ENCODE measurements at places on chromosomes 2 and 18.
A peak's percentile ranks its signal among the peaks of the same experiment; 100 is the strongest.

- no peak for DNase-seq
Observed at GRCh38 chr2:200408428-200409316, 101.2 kb downstream of the KCTD18 start.

GRCh38 chr2:190407662-190408537 is at the start of gene MFSD6:
TSS of gene MFSD6 (plus strand) at chr2:190408355. CDS start at chr2:190436030, 27,675 bp downstream.
- peak; percentile 61 for DNase-seq

GRCh38 chr2:178480227-178481181 is at the start of gene PLEKHA3:
TSS of gene PLEKHA3 (plus strand) at chr2:178480457. CDS start at chr2:178480870, 413 bp downstream.
- DNase-seq = peak; percentile 93

DNA sequence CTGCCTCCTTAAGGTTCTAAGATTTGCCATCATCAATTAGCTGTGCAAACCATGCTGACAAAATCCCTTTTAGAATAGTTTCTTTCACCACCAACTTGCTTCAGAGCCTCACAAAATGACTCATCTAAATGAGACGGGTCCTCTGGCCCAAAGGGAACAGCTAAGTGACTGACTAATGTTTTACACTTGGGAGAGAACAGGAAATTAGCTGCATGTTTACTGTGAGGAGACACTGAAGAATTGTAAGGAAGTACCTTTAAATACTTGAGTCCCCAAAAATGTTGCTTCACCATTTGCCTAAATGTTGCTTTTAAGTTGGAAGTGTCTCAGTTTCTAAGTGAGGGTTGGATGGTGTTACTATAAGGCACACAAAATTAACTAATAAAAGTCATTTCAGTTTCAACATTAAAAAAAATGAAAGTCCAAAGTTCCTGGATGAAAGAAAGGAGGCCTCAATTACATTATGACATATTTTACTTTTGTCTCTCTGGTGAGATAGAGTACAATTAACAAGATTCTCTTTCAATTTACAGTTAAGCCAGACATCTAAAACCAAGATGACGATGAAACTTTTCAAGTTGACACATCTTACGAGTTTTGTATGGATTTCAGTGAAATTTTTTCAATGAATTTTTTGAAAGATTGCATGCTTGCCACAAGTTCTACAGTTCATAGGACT is 229.1 kb upstream of the FN1 start:
- DNase-seq = no peak

- DNase-seq = no peak
Observed at GRCh38 chr18:66196805-66197204, 407.1 kb downstream of the CDH19 start.

GRCh38 chr2:224410946-224411561 is 9.1 kb upstream of the FAM124B start:
- no peak for DNase-seq

- no peak for DNase-seq
Observed at GRCh38 chr2:32562906-32563305, 64.9 kb upstream of the TTC27 start.

DNA sequence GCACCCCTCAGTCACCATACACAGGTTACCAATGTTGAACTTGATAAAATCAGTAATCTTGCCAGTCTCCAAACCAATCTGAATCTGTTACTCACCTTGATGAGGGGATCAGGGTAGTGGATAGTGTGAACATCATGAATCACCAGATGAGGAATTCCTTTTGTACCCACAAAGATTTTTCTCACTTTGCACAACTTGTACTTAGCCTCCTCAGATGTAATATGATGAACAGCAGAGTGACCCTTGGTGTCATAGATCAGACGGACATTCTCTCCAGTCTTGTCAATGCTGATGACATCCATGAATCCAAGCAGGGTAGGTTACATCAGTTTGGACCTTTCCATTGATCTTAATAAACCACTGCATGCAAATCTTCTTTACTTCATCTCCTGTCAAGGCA is 54.7 kb downstream of the MDH1 start:
- no peak for DNase-seq

GRCh38 chr2:189676471-189676870 is 2.0 kb downstream of the ANKAR start:
- no peak for DNase-seq

GRCh38 chr2:204849892-204850291 is 304.6 kb downstream of the PARD3B start:
- DNase-seq = no peak

- DNase-seq = no peak
Observed at GRCh38 chr2:7704296-7704865, 787.2 kb downstream of the RNF144A start.

GRCh38 chr2:232343821-232344220 is 34.7 kb upstream of the ALPP start:
- no peak for DNase-seq

DNA sequence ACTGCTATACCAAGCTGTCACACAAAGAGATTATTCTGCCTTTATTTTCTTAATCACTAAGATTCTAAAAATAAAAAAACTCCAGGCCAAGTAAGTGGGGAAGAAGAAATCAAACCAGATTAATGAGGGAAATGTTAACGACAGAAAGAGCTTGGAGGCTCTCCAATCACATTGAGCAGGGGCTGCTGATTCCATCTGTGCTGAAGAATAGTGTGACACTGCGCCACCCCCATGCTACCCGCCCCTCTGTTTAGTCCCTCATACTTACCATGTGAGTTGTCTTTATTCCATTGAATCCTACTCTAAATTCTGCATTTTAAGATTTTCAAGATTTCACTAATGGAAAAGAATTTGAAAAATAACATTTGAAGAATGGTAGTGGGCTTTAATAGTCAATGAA is 998.0 kb upstream of the CDH2 start:
- no peak for DNase-seq

- DNase-seq = no peak
Observed at GRCh38 chr18:30177056-30177455, 865.5 kb downstream of the DSC3 start.

- no peak for DNase-seq
Observed at GRCh38 chr2:75474115-75474514, 86.6 kb downstream of the EVA1A start.

DNA sequence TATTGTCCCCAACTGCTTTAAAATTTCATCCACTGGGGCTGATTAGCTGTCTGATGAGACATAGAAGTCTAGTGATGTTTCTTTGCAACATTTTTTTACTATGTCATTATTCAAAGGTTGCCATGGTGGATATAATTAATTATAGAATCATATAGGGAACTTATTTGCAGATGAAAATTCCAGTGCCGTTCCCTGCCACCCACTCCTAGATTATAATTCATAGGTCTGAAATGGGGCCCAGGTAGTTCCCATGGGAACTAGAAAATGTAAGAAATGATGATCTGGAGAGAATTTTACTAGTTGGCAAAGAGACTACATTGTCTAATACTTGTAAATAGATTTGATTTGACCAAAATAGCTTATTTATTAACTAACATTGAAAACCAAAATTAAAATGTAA is 1496.5 kb upstream of the NXPH2 start:
- DNase-seq = no peak

- DNase-seq = no peak
Observed at GRCh38 chr18:61870151-61870550, 22.7 kb downstream of the RNF152 start.

DNA sequence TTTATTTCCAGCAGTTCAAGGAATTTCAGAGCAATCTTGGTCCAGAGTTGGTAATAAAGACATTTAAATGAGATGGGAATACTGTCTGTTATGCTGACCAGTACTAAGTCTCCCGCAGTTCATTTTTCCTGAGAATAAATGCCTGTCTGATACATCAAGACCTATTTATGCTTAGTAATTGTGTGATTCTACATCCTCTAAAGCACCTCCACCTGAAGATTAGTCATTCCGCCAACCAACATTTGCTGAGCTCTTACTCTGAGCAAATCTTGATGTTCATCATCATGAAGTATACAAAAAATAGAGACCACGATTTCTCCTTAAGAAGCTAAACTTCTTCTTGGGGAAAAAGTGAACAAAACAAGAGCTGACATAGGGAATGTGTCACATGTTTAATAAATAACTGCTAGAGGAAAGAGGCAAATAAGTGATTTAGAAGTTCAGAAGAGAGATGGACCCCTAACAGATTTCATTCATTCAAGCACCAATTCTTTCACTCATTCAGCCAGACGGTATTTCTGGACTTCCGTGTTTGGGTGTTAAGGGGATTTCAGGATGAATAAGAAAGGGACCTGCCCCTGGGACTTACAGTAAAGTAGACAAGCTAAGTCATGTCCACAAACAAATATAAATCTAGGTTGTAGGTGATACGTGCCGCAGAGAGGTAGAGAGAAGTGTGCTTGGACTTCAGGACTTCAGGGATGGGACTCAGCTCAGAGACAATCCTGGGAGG is 34.2 kb upstream of the PPP4R1 start:
- DNase-seq = no peak

DNA sequence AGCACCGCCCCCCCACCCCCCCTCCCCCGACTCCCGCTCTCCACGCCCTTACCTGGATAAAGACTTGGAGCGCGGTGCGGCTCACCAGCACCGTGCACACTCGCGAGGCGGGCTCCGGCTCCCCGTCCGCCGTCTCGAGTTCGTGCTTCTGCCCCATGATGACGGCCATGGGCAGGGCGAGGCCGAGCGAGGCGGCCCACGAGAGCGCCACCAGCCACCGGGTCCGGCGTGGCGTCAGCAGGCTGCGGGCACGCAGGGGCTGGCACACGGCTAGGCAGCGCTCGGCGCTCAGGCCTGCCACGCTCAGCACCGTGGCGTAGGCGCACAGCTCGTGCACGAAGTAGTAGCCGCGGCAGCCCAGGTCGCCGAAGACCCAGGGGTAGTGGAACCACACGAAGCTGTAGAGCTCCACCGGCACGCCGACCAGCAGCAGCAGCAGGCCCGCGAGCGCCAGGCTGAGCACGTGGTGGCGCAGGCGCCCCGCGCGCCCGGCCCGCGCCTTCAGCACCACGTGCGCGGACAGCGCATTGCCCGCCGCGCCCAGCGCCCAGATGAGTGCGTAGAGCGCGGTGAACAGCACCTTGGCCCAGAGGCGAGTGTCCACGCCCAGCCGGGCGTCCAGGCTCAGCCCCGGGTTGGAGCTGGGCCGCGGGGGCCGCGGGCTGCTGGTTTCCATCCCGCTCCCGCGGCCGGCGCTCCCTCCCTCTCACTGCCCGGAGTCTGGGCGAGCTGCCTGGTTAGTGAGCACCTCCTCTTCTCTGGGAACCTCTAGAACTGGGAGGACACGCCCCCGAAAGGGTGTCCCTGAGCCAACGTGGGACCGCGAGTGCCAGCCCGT is at the start of gene NTSR2:
Gene NTSR2, minus strand, starts transcription at position 742 of the 838 bp plus-strand sequence. Its CDS starts 66 bp downstream, at position 676.
- DNase-seq = peak; percentile 55

GRCh38 chr2:181992776-181993175 is 7.1 kb downstream of the PPP1R1C start:
- no peak for DNase-seq

GRCh38 chr2:8441371-8441770 is 240.5 kb upstream of the ID2 start:
- no peak for DNase-seq

DNA sequence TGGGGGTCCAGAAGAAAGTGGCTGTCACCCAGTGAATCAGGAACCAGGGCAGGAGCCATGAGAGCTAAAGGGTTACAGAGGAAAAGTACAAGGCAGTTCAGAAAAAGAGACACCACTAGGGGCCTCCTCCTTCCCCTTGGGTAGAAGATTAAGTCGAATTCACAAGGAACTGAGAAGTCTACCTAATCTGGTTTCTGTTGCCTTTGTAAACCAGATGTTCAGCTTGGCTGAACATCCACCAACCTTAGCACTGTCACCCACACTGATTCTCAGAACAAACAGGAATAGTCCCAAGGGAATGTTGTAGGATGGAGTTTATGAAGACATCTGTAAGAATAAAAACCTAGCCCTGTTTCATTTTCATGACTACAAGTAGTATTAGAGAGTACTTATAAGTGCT is 90.4 kb upstream of the NOSTRIN start:
- peak; percentile 29 for DNase-seq

GRCh38 chr18:46278481-46279465 is 174.6 kb downstream of the HAUS1 start:
- no peak for DNase-seq

GRCh38 chr2:223786236-223786635 is 51.1 kb downstream of the AP1S3 start:
- no peak for DNase-seq

DNA sequence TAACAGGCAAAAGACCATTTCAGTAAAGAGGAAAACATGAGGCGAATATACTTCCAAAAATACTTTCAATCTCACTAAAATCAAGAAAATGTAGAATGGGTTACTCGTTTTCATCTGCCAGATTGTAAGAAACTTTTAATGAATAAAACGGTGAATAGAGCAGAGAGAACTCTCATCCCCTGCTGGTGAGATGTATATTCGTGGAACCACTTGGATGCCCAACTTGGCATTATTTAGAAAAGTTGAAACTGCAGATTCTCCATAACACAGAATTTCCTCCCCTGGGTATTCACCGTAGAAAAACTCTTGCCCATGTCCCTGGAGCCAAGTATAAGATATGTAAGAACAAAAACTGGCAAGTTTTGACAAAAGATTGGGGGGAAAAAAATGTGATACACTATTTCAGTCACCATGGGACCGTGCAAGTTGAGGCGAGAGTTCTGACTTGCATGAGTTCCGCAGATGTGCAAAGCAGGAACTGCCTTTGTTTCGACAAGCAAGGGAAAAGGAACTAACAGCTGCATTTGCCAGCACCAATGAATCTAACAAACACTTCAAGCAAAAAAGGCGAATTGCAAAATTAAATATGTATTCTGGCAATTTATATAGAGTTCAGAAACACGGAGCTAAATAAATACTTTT is 14.8 kb downstream of the TIMM21 start:
- DNase-seq = no peak

DNA sequence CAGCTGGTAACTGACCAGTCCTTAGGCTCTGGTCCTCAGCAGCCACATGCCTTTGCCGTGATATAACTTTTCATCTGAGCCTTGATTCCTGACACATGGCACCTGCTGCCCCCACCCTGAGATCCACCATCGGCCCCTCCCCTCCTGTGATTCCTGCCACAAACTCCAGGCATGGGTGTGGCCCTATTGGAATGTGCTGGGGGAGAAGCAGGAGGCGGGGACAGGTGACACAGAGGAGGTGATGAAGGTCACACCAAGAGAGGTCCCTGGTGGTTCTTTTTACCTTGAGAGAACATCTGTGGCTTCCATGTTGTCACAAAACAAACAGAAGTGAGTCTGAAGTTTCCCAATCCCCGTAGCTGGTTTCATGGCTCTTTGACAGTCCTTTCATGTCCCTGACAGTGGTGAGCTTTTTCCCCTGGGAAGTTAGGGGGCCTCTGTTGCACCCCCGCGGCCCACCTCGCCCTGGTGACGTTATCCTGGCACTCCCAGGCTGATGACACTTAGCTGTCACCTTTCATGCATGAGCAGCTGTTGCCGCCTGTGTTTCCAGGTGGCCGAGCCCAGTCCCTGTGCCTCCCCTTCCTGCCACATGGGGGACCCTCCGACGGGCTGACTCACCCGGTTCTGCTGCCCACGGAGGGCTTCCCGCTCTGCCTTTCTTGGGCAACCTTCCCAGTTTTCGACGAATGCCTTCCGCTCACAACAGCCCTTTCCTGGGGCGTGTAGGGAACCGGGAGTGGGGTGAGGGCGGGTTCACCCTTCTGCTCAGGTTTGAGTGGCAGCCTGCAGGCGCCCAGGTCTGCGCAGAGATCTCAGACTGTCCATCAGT is 66.3 kb upstream of the GLI2 start:
- peak; percentile 48 for DNase-seq

DNA sequence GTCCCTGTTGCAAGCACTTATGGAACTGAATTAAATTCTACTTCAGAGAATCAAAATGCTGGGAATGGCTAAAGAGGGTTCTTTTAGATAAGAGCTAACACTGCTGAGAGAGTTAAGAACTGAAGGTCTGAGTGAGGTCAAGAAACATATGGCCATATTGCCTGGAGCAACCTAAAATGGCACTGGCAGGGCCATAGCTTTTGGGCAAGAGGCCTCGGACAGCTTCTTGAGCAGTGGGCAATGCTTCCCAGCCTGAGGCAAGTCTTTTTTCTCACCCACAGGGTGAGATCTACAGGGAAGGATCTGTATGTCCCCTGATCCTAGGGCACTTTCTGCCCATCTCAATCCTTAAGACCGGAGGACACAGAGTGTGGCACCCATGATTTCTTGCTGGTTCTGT is 244.6 kb upstream of the NT5C1B start:
- no peak for DNase-seq

Data from KBM-7 (cell line).